ENCODE measurements at places on chromosomes 2 and 18.

DNA sequence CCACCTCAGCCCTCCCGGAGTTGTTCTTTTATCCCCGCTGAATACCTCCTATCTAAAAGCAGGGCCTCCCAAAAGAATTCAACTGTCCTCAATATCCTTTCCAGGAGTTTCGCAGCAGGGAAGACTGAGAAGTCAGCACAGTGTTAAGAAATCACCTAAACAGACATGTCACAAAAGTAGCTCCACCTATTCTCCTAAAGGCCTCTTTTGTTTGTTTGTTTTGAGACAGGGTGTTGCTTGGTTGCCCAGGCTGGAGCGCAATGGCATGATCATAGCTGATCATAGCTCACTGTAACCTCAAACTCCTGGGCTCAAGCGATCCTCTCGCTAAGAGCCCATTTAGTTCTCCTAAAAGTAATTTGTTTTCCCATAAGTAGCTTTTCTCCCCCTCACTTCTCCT lies 53.8 kb downstream of the TEX44 start:
- no peak for DNase-seq

DNA sequence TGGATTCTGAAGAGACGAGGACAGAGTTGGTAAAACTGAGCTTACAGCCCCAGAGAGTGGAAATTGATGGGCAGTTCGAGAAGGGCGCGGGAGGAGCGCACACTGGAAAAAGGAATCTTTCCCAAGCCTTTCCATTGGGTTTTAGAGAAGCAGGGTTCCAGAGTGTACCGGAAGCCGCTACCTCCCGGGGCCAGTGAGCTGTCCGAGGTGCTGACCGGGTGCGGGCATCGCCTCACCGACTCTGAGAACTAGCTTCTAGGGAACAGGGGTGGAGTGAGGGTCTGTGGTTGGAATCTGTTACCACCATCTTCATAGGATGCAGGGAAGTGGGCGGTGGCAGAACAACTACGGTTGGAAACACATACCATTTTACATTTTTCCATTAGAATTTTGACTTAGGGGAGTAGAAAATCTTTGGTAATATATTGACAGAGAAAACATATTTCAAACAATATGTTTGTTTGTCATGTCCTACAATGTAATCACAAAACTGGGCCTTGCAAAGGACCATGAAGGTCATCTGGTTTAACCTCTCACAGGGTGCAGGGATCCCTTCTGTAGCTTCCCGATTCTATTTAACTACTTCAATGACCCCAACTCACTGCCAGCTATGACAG lies 724 bp downstream of the NMS start:
- DNase-seq, result peak; percentile 29

DNA sequence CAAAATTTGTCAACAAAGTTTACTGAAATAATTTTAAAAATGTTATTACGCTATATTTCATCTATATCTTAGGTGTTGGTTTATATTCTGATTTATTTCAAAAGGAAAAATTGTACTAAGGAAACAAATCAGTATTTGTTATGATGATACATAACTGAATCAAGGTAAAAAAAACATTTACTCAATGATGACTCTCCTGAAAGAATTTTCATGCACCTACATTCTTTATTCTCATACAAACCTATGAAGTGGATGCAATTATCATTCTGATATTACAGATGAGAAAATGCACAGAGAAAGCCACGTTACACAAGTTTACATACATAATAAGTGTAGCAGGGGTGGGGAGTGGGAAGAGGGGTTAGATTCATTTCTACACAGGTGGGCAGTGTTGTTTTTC lies 422.4 kb downstream of the DSEL start:
- DNase-seq, result no peak

DNA sequence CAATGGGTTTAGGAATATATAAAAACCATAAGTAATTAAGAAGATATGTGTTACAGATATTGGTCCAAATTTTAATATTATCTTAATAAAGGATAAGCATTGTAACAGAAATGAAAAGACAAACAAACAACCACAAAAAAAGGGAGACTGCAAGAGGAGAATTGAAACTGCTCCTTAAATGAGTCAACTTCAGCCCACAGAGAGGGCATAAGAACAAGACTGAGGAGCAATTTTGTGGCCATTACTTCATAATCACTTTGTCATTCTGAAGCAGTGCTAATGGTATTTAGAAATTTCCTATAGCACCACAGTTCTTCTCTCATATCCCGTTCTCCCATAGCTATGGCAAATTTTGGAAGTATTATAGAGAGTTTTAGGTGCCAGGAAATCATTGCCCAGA lies 193.2 kb upstream of the HNMT start:
- no peak for DNase-seq

GRCh38 chr2:22697054-22697788 lies 687.8 kb upstream of the KLHL29 start:
- no peak for DNase-seq

DNA sequence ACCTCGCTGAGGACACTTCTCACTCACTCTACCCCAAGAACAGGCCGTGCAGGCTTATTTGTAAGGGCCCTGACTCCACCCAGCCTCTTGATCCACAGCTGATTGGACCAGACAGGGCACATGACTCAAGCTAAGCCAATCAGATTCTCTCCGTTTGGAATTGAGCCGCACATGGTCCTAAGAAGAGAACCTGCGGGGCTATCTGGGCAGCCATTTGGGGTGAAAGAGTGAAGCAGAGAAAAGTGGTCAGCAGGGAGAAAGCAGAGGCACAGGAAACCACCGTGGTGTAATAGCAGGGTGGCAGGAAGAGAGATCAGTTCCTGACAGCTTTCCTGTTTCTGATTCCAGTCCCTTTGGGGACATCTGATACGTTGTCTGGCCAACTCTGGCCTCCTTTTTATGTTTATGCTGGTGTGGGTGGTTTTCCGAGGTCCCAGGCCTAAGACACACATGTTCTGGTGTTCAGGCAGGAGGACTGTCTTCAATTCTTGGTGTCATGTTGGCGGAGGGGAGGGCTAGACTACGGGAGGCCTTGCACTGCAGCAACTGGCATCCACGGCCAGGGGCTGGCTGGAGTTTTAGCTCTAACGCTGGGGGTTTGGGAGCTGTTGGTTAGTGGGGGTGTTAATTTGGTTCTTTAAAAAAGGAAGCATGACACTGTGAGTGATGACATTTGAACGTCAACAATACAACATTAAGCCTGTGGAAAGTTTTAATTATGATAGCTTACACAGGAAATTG lies 26.1 kb upstream of the SPTBN1 start:
- peak; percentile 5 for DNase-seq

GRCh38 chr2:20617081-20617575 lies 33.8 kb downstream of the HS1BP3 start:
- no peak for DNase-seq

DNA sequence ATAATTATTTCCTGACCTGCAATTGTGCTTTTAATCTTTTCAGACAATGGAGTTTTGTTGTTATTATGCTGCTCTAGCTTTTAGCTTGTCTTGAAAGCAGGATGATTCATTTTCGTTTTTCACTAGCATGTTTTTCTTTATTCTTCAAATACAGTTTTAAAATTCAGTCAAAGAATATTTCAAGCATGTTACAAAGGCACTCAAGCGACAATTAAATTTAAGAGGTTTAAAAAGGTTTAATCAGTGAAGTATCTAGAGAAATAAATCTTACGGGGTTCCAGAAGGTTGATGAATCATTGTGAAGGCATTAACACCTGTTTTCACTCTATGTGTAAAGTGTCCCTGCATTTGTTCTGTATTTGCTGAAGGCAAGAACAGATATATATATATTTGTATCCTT lies 390.7 kb upstream of the TMEFF2 start:
- DNase-seq, result no peak

DNA sequence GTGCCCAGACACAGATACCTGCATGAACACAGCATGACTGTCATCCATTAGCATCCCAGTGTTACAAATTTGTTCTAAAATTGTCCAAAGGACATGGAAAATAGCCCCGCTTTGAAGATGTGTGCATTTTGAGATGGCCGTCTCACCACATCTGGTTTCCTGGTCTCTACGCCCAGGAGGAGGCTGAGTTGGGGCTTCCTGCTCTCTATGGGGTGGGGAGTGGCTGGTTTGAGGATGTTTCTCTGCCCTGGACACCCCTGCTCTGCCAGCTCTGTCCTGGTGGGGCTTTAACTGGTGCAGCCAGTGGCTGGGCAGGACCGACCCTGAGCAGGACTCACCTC lies 74.6 kb upstream of the SMAD7 start:
- DNase-seq, result no peak

- no peak for DNase-seq
Measured at GRCh38 chr2:65370387-65371073, 61.9 kb downstream of the SPRED2 start.

DNA sequence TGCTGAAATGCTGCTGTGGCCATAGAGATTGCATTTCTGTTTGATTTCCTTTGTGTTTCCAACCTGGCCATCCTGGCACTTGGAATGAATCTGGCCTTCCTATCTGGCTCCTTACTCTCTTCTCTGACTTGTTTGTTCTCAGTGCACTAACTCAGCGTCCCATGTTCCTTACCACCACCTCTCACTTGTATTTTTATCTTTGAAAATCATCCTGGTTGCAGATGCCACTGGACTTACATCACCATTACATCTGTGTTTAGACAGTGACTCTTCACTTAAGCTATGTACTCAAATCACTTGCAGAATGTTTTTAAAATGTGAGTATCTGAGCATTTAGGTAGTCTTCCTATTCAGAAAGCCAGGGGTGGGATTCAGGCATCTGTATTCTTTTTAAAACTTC lies 239.5 kb downstream of the WDR7 start:
- DNase-seq, result no peak

DNA sequence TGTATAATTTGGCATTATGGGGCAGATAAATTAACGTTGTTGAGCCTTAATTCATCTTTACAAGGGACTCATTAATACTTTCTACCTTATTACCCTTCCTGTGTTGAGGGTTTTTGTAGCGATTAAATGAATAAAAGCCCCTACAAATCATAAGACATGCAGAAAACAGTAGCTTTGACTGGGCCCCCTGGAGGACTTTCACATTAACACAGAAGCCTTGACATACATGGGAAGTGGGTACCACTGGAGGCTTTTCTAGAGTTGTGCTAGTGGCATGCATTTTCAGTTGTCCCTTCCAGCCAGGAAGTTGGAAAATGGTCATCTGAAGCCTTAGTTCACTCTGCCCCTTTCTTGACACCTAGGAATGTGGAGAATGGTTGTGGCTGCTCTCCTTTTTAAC lies 30.2 kb downstream of the MTA3 start:
- DNase-seq, result no peak

DNA sequence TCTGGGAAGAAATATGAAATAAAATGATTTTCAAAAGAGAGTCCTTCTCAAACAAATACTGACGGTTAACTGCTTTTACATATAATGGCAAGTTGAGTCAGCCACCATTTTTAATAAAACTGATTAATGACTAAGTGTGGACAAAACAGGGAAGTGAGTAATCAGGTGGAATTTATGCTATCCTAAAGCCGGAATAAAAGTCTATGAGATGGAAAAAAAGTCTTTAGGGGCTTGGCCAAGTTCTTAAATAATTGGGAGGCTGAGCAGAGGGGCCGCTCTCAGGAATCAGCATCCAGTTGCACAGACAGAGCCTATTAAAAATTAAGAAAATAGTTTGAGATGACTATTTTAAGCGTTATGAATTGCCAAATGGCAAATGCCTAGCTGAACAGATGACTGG lies 58.6 kb upstream of the AFF3 start:
- no peak for DNase-seq

DNA sequence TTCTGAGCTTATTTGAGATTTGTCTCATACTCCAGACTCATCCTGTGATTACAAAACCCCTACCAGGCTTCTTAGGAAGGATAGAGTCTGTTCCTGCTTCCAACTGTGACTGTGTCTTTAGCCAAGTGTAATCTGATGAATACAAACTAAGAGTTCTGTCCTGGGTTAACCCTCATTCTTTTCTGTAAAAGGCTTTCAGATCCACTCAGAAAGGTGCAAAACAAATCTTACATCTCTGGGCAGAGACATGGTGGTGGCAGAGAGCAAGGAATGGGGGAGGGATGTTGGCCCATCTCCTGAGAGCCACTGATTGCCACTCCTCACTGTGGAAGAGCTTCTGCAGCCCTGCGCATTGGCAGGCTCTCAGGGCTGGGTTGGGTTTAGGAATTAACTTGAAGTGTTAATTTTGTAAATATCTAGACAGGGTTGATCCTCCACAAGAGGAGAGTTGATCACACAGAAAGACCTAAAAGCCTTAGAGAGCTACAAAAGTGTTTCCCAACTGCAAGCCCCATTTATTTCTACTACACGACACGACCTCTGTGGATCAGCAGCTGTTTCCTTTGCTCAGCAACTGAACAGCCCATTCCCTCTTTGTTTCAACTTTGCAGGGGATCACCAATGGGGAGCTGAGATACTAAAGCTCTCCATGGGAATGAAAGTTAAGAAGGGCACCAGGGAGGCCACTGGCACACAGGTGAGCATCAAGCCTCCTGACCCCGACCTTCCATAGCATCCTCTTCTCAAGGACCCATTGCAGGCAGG lies 23.7 kb upstream of the SPTBN1 start:
- DNase-seq, result no peak

GRCh38 chr2:5442736-5443135 lies 249.4 kb upstream of the SOX11 start:
- no peak for DNase-seq

GRCh38 chr2:142586693-142587580 lies 290.5 kb upstream of the KYNU start:
- no peak for DNase-seq

- DNase-seq, result no peak
Measured at GRCh38 chr2:192749611-192750200, 555.0 kb upstream of the TMEFF2 start.
